ENCODE measurements at places on chromosomes 2 and 18.

DNA sequence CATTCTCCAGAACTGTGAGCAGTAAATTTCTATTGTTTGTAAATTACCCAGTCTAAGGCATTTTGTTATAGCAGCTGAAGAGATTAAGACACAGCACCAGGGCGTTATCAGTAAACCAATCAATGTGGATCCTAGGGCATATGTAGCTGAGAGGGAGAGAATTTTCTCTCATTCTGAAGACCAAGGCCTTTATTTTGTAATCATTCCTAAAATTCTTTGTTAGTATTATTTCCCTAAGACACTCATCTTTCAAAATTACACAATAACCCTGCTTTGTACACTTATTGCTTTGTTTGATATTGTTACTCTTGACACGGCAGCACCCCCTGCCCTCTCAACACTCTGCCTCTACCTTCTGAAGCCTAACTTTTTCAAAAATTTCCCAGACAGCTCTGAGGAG is 419.1 kb downstream of the SLC4A3 start:
- no peak for DNase-seq

DNA sequence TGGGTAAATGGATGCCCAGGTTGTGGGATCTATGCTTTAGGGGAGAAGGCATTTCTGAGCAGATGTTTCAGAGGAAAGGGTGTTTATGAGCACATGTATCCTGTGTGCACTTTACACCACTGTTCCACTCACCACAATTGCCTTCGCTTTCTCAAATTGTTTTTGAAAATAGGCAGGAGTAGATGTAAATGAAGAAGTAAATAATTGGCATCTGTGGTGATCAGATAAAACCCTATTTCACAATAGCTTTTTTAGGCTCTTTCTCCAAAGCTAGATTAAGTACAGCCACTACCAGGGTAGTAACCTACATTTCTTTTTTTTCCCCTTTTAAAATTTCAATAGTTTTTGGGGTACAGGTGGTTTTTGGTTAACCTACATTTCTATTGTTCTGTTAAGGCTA is 40.6 kb downstream of the TMEM178A start:
- no peak for DNase-seq

GRCh38 chr2:47528455-47528854 is 125.5 kb downstream of the MSH2 start:
- DNase-seq, result no peak

DNA sequence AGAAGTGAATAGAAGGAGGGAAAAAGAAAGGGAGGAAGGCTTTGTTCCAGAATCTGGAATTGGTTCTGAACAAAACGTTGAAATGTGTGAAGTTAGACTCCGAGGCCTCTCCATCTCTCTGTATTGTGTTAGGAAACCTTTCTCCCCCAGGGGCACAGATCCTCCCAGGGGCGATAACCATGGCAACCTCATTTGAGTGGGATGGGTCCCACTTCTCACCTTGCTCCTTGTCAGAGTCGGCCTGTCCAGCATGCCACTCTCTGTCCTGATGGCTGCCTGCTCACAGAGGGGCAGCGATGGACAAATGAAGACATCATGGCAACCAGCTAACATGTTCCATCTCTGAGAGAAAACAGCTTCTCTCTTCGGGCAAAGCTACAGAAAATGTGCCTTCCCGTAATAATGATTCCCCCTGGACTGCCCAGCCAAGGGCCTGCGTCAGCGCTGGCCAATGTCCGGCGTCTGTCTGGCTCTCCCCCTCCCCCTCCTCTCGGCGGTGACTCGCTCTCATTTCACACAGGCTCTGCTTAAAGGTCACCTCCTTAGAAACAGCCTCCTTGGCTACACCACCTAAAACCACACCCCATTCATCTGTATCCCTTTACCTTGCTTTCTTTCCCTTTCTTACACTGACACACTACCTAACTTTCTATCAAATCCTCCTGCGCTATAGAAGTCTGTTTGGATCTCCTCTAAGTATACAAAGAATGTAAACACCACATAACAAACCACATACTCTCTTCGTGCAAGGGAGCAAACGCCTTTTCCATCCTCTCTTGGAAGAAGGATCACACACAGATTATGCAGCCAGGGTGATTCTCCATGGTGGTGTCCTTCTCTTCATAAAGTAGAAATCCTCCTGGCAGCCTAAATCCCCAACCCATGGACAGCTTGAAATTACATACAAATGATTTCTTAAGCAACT is 32.1 kb upstream of the TTC39C start:
- DNase-seq, result no peak

GRCh38 chr2:9211496-9211895 is 4.9 kb downstream of the ASAP2 start:
- DNase-seq, result no peak

- DNase-seq, result no peak
These were observed 63.0 kb downstream of the REEP1 start for GRCh38 chr2:86274265-86274917.

DNA sequence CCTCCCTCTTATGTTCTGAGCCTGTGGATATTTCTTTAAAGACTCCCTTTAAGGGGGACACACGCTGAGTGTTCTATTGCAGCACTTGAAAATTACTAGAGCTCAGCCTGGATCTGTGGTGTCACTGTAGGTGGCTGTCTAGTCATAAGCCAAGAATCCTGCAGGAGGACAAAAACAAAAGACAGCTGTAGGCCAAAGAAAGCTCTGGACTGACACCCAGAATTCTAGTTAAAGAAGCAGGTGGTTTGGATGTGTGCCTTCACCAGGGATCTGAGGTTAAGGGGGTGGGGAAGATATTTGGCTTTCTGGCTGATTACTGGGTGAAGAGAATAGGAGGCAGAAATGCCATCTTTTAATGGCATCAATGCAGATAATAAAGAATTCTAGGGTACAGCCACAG is 842.5 kb upstream of the NXPH2 start:
- no peak for DNase-seq

DNA sequence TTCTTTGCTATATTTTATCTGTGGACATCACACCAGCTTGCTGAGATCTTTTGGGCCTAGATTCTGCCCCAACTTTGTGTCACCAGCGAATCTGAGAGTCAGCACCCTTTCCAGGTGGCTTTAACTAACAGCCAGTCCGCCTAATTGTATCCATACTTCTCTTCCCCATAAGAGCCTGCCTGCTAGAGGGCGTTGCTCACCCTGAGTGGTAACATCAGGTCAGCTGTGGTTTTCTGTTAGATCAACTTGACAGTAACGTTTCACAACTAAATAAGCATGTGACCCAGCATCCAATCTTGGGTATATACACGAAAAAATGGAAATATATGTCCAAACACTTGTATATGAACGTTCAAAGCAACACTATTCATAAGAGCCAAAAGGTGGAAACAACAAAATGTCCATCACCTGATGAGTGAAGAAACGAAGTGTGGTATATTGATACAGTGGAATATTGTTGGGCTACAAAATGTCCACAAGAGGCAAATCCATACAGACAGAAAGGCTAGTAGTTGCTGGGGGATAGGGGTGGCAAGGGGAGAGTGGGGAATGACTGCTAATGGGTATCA is 24.9 kb downstream of the EFHD1 start:
- no peak for DNase-seq

GRCh38 chr2:242011167-242011513 is 141.6 kb downstream of the RTP5 start:
- no peak for DNase-seq

DNA sequence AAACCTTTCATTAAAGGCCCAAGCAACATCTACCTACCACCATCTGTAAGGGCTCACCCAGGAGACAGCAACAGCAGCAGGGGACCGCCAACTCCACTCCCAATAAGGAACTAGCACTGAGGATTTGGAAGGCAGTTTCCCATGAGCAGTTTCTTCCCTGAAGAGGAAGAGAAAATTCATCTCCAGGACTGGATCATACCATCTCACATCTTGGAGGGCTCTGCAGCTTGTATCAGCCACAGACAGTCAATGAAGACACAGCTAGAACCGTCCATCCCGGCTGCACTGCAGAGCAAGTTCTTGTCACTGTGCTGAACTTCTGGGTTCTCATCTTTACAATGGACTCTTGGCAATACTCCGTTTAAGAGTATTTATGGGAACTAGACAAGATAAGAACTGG is 2.8 kb upstream of the GYPC start:
- no peak for DNase-seq

DNA sequence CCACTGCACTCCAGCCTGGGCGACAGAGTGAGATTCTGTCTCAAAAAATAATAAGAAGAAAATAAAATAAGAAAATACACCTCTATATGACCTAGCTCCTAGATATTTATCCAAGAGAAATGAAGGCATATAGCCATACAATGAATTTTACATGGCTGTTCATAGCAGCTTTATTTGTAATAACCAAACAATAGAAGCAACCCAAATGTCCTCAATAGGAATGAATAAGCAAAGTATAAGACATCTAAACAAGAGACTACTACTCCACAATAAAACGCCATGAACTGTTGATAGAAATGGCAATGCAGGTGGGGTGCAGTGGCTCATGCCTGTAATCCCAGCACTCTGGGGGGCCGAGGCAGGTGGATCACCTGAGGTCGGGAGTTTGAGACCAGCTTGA is 31.2 kb upstream of the MYCN start:
- DNase-seq, result no peak

DNA sequence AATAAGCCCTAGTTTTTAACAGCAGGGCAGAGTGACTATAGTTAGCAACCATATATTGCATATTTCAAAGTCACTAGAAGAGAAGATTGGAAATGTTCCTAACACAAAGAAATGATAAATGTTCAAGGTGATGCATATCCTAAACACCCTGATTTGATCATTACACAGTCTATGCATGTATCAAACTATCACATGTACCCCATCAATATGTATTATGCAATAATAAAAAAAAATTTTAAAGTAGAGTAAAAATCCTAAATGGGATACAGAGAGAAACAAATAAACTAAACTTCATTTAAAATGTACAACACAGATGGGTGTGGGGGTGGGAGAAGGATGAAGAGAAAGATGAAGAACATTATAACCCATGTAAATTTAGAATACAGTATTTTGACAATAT is 93.9 kb downstream of the TMEM131 start:
- DNase-seq, result no peak

DNA sequence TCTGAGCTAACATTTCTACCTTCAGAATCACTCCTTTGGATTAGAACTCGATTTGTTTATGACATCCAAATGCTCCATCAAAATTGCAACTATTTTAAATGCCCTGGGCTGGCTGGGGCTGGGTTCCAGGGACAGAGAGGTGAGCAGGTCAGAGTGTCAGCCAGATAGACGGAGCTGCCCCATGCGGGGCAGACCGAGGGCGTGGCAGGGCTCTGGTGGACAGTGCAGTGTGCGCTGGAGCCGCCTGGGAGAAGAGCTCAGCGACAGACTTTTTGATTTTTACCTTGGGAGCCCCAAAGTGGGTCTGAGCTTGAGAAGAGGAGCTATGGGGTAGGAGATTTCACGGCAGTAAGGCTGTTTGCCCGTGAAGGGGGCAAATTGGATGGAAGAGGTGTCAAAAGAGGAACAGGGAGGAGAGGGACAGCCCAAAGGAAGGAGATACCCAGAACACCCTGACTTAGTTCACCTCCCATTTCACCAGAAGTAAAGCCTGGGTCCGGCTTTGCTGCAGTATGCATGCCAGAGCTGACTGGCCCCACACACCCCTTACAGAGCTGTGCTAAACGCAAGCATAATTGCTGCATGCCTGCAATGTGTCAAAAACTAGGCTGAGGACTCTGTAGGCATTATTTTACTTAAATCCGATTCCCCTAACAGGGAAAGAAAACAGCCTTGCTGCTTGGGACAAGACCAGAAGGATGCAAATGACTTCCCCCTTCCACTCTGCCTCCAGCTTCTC is 33.7 kb downstream of the EN1 start:
- no peak for DNase-seq

- no peak for DNase-seq
These were observed 156.6 kb downstream of the TMEFF2 start for GRCh38 chr2:192038110-192038509.

DNA sequence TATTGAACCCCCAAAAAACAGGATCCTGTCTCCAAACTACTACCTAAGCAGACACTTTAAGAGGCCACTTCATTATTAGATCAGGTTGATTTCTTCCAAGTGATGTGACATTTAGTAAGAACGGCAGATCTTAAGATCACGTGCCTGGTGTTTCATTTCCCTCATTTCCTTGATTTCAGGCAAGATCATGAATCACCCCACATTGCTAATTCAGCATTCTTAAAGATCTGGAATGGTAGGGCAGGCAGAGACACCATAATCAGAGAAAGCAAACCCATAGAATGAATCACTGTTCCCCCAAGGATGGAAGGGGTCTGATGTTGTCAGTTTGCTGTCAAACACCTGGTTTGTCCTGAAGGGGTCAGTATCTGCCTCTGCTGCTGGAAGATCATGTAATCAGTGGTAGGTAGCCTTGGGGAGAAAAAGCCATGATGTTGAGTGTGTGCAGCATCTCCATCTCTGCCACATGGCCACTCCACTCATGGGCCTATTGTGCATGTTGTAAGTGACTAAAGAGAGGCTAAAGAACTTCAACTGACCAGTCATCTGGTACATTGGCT is 133.9 kb downstream of the ARHGAP15 start:
- no peak for DNase-seq

DNA sequence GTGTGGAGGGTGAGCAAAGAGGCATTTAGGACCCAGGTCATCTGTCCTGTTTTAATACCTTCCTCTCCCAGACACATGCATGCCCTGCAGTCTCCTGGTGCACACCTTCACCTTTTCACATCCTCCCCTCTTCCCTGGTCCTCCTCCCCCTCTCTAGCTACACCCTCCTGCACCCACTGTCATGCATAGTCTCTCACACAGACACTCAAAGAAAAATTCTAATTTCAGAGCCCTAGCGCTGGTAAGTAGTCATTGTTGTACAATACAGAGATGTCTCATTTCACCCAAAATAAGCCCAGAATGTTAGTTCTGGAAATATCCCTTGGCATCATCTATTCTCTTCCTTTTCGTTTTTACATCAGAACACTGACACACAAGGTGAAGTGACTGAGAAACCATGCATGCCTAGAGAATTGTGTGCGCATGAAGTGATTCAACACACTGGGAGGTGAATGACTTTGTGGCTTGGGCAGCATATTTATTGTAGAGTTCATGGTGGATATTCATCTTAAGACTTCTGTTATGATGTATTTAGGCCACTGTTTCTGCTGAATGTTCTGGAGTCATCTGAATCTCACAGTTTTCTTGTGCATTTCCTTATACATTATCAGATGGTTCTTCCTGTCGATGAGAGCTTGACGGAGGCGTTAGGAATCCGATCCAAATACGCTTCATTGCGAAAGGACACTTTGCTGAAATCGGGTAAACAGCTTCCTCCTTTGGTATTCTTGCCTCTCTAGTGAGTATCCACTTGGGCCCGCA is 69.9 kb downstream of the COA5 start:
- no peak for DNase-seq

GRCh38 chr2:121118951-121119350 is 166.1 kb downstream of the TFCP2L1 start:
- DNase-seq, result no peak

Measured in activated T-helper 9 cell treated with anti-CD3 and anti-CD28 coated beads, Interleukin-2, amount 50 U/mL, for 16 hours (primary cell).